ENCODE measurements at places on chromosomes 3 and 15. TPM values are rescaled to one million over a fixed set of nuclear protein-coding genes. Genes with fewer than 3 reads are reported as not detected.

DNA sequence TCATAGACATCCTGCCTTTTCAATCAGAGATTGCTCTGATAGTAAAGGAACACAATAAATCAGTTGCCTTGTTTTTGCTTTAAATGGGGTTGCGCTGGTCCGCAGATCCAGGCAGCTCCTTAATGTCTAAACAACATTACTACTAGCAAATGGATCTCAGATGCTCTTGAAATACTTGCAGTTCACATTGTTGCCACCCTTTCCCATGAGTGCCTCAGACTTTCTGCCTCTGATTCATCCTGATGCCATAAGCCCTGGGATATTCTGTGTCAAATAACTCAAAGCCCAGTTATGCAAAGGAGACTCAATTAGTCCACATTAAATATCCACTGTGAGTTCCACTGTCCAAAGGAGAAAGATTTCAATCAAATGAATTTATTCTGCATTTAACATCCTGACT is 196.7 kb downstream of the PLCH1 start:
- no peak for DNase-seq

- no peak for DNase-seq
Observed at GRCh38 chr3:53080612-53081205, 34.8 kb upstream of the SFMBT1 start.

- peak; percentile 85 for DNase-seq
Observed at GRCh38 chr3:128426128-128426921, 40.4 kb downstream of the DNAJB8 start.

DNA sequence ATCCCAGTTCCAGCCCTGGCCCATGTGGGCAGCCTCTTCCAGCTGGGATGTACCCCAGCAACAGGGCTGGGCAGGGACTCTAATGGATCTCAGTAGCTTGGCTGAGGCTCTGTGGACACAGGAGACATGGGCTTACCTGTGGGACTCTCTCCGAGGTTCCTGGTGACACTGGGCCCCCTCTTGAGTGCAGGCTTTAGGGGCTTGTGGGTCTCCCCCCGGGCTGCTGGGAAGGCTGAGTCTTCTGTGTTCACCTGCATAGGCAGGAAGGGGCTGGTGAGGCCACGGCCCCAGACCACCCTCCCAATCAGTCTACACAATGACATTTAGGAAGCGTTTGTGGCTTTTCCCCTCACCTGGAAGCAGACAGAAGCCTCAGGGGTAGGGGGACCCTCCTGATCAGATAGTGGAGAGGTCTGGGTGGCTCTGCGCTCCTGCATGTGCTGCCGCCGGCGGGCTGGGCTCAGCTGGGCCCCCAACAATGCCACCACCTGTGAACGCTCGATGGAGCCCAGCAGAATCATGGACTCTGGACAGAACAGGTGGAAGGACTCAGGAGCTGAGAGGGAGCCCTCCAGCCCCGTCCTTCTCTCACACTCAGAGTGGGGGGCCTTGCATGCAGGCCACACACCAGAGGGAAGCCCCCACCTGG is 8.4 kb downstream of the CLCN2 start:
- no peak for DNase-seq

- DNase-seq = no peak
Observed at GRCh38 chr15:69288531-69289341, 10.0 kb upstream of the PAQR5 start.

- peak; percentile 64 for DNase-seq
Observed at GRCh38 chr3:156751461-156752025, 74.6 kb upstream of the LEKR1 start.

DNA sequence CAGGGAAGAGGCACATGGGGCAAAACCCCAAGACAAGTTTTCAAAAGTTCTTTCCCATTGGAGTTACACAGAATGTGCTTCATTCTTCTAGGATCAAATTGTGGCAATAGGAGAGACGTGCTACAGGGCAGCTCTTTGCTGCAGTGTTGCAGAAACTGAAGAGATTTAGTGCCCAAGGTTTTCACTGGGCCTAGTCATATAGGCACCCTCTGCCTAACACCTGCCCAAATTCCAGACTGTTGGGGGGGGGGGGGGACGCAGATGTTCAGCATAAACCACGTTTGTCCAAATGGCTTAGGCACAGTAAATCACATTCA is 346.8 kb upstream of the ZNF717 start:
- no peak for DNase-seq

DNA sequence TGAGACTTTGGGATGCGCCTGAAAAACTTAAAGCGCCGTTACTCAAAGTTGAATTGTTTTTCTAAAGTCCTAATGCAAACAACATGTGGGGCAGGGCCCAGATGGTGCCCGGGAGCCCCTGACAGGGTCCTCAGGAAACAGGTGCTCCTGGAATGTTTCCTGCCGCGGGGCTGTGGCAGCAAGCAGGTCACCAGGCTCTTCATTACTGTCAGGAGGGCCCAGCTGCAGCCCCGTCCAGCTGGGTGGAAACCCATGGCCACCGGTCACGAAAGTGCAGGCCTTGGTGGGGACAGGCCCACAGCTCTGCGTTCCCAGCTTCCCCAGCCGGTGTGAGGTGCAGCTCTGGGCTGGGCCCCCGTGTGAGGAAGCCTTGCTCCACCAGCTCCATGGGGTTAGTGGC is 63.9 kb upstream of the GATA2 start:
- DNase-seq = no peak

- no peak for DNase-seq
Observed at GRCh38 chr3:24548278-24548677, 53.6 kb upstream of the THRB start.

DNA sequence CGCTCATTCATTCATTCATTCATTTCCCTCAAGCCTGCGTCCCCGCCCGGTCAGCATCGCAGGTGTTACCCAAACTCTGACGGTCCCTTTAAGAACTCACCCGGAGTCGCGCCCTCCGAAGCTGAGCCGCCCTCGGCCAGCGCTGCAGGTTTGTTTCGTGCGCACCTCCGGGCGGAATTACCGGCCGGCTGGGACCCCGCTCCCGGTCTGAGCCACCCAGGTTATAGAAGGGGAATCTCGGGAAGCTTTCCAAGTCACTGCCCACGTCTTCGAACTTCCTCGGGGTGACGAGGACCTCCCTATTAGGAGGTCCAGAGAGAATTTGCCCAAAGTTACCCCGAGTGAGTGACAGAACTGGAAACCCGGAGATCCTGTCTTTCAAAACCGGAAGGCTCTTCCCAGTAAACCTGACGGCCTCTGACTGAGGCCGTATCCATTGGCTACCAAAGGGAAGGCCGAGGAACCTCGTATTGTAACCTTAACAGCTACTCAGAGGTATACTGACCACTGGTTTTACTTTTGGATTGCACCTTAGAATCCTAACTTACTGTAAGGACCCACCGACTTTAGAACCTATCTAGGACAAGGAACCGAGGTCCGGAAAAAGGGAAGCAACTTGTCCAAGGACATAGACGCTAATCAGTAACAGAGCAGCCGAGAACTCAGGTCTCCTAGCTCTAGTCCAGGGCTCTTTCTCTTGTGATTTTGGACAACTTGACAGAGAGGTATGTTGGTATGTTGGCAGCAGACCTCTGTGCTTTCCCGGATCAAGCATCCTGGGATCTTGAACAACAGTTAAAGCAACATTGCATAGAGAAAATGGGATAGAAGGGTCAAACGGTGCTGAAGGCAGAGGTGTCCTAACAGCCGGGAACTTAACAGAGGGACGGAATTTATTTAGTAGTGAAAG is 788 bp upstream of the DLG1 start:
- peak; percentile 26 for DNase-seq

DNA sequence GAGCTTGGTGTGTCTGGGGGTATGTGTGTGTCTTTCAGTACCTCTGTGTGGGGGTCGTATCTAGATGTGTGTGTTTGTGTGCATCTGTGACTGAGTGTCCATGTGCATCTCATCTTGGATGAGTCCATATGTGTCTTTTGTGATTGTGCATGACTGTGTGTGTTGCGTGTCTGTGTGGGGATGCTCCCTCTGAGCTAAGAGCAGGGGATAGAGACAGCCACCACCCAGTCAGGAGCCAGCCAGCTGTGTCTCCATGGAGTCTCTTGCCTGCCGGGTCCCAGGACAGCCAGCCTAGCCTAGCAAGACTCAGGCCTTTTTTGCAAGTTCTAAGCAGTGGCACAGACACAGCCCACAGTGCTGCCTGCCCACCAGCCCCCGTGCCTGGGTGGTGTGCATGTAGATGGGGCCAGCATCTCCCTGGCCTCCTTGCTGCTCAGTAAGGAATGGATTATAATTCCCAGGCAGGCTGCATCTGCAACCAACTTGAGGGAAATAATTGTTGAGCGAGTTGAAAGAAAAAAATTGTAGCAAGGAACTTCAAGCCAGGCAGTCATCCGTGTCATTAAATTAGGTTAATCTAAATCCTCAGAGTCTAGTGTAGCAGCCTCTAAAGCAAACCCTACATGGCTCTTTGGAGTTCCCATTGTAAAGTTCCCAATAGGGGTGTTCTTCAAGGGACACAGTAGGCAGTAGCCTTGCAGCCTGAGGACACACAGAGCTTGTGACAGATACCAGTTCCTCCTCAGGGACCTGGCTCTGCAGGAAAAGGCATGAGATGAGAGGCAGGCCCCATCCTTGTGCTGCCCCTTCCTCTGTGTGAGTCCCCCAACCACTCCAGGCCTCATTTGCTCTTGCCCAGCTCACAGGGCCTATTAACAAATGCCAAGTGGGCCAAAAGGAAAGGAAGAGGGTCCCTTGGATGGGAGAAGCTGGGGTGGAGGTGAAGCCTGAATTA is 35.9 kb upstream of the MRPS22 start:
- no peak for DNase-seq

GRCh38 chr15:81950841-81951414 is 94.9 kb downstream of the MEX3B start:
- no peak for DNase-seq

- DNase-seq = no peak
Observed at GRCh38 chr15:41987925-41988275, 15.5 kb upstream of the EHD4 start.

DNA sequence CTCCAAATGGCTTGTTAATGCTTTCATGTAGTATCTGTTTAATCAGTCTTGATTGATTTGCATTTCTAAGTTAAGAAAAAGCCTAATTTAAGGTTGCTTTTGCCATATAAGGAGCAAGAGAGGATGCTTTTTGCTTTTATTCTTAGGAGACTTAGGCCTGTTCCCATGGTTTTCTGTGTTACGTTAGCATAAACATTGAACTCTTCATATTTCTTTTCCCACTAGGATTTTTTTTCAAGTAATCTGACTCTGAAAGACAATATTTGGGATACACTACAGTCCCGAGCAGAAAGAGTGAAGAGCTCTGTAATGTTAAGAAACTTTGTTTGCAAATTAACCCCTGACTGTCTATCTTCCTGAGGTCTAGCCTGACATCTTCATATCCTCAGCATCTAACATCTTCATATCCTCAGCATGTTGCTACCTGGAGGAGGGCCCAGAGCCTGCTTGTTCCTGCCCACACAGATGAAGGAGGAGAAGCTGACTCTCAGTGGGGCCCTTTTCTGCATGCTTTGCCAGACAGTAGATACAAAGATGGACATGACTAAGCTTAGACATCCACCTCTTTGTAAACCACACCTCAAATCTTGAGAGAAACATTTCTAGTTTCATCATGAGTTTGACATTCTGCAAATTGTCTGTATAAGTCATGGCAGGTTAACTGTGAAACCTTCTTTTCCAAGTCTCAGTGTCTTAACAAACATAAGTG is 86.2 kb upstream of the COL6A5 start:
- DNase-seq = no peak

GRCh38 chr3:12773710-12774086 is 14.6 kb upstream of the TMEM40 start:
- DNase-seq = no peak

DNA sequence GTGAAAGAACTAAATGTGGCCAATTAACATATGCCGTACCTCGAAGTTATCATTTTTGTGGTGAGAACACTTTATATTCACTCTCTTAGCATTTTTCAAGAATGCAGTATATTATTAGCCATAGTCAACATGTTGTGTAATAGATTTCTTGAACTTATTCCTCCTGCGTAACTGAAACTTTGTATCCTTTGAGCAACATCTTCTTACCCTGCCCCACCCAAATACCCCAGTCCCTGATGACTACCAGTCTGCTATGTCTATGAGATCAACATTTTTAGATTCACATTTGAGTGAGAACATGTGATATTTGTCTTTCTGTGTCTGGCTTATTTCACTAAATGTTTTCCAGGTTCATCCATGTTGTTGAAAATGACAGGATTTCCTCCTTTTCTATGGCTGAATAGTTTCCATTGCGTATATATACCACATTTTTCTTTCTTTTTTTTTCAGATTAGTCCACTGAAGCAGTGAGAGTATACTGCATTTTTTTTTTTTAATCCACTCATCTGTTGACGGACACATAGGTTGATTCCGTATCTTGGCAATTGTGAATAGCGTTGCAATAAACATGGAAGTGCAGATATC is 12.7 kb upstream of the KBTBD8 start:
- no peak for DNase-seq

DNA sequence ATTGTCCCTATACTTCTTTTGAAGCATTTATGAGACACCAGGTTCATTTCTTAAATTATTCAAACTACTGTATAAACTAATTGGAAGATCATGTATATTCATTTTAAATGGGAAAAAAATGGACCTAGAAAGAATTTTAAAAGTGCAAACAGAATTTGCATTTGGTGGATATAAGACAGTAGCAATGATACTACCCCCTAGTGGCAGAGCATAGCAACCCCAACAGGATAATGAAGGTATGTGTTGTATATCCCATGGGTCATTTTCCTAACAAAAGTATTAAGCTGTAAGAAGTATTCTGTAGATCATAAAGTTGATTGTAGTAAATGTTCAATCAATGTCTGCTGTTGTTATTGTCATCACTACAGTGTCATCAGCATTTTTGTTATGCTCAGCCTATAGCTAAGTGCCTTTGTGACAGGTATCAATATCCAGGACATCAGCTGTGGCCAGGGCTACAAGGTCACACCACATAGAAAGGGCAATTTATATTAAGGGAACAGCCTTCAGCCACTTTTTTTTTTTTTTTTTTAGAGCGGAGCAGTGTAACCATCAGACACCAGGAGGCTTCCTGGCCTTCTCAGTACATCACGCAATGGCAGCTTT is 175.8 kb downstream of the FOXB1 start:
- no peak for DNase-seq

DNA sequence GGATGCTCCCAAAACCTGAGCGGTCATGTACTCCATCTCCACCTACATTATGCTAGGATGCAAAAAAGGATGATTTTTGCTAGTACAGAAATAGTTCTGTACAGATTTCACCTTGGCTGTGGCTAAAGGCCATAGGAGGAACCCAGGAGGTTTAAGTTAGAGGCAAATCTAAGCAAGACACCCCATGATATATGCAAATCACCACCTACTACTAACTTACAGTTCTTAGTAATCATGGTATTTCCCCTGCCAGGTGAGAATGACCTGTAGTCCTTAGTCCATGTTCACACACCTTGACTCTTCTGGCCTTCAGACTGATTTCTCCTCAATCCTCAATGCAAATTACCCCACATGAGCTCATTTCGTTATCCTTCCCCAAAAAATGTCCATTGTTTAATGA is 154.2 kb downstream of the IMPG2 start:
- DNase-seq = no peak

- DNase-seq = no peak
Observed at GRCh38 chr3:143036557-143036956, 35.2 kb downstream of the U2SURP start.

- DNase-seq = no peak
Observed at GRCh38 chr3:88189361-88189810, 39.6 kb downstream of the C3orf38 start.

- DNase-seq = no peak
Observed at GRCh38 chr3:135739779-135740178, 225.7 kb upstream of the PPP2R3A start.

- DNase-seq = no peak
Observed at GRCh38 chr15:61661791-61662190, 398.5 kb downstream of the VPS13C start.

- no peak for DNase-seq
Observed at GRCh38 chr3:191894406-191894805, 433.4 kb downstream of the PYDC2 start.

The KCNMB3 gene
- total RNA-seq = 4.1 TPM

The PCLAF gene
- total RNA-seq = 16.6 TPM

The ANKRD34C gene
- total RNA-seq = not detected

The IMPG2 gene
- 0.59 TPM for total RNA-seq

The HACD2 gene
- 22.8 TPM for total RNA-seq
